ENCODE measurements at places on chromosomes 3 and 15. TPM values are rescaled to one million over a fixed set of nuclear protein-coding genes. Genes with fewer than 3 reads are reported as not detected.

The ACKR2 gene
- not detected for polyA plus RNA-seq

The HTD2 gene
- 10.8 TPM for polyA plus RNA-seq

The ADIPOQ gene
- polyA plus RNA-seq, result not detected

The DUOXA2 gene
- polyA plus RNA-seq, result not detected

The USP50 gene
- not detected for polyA plus RNA-seq

The SMAD6 gene
- 14.3 TPM for polyA plus RNA-seq

The TTC21A gene
- 15.0 TPM for polyA plus RNA-seq

The TTLL3 gene
- 120 TPM for polyA plus RNA-seq

The SENP2 gene
- polyA plus RNA-seq, result 13.6 TPM

The CYFIP1 gene
- polyA plus RNA-seq, result 48.1 TPM

The KCNH8 gene
- polyA plus RNA-seq, result not detected

The FBXO45 gene
- polyA plus RNA-seq, result 3.9 TPM

The TPRG1 gene
- polyA plus RNA-seq, result 7.2 TPM

The MAP1A gene
- 5.2 TPM for polyA plus RNA-seq

The KNG1 gene
- not detected for polyA plus RNA-seq

The COL8A1 gene
- 208 TPM for polyA plus RNA-seq

The UACA gene
- 185 TPM for polyA plus RNA-seq

The RBPMS2 gene
- polyA plus RNA-seq, result 0.51 TPM

The SPSB4 gene
- 0.13 TPM for polyA plus RNA-seq

The RGMA gene
- 4.4 TPM for polyA plus RNA-seq

The TRH gene
- polyA plus RNA-seq, result not detected

The GOLGA8R gene
- polyA plus RNA-seq, result 6.8 TPM

The ALDH1A2 gene
- 15.1 TPM for polyA plus RNA-seq

The LHFPL4 gene
- polyA plus RNA-seq, result 0.03 TPM

The ALDH1L1 gene
- polyA plus RNA-seq, result 14.4 TPM

The CD200R1 gene
- polyA plus RNA-seq, result 0.50 TPM

The AHSG gene
- 0.13 TPM for polyA plus RNA-seq

The VIPR1 gene
- polyA plus RNA-seq, result 11.5 TPM

The CGNL1 gene
- polyA plus RNA-seq, result 5.4 TPM

The BCL2A1 gene
- polyA plus RNA-seq, result 8.3 TPM

The CHRNA7 gene
- polyA plus RNA-seq, result 2.3 TPM

The NOP10 gene
- 167 TPM for polyA plus RNA-seq

The SCAANT1 gene
- polyA plus RNA-seq, result not detected

The ROBO2 gene
- polyA plus RNA-seq, result 0.05 TPM

The NPAP1 gene
- polyA plus RNA-seq, result 0.13 TPM

The MGLL gene
- 18.3 TPM for polyA plus RNA-seq

The C2CD4B gene
- not detected for polyA plus RNA-seq

The MYZAP gene
- polyA plus RNA-seq, result 0.38 TPM

The HHLA2 gene
- polyA plus RNA-seq, result 10.6 TPM

The PLA2G4D gene
- not detected for polyA plus RNA-seq

The FAM174B gene
- not detected for polyA plus RNA-seq

The HCLS1 gene
- polyA plus RNA-seq, result 12.9 TPM

The CAV3 gene
- not detected for polyA plus RNA-seq

The SLC6A1 gene
- polyA plus RNA-seq, result 0.50 TPM
